Activated CD4-positive, alpha-beta T cell treated with anti-CD3 and anti-CD28 coated beads, Interleukin-2, Interleukin-4, amounts not matched to agents 100 ng/mL and 50 ng/mL, durations not matched to agents 16 hours and 8 hours (primary cell): ENCODE measurements at places on chromosomes 7 and 10.

GRCh38 chr10:80411267-80411668 is 2.9 kb downstream of the PRXL2A start:
- DNase-seq: no peak

DNA sequence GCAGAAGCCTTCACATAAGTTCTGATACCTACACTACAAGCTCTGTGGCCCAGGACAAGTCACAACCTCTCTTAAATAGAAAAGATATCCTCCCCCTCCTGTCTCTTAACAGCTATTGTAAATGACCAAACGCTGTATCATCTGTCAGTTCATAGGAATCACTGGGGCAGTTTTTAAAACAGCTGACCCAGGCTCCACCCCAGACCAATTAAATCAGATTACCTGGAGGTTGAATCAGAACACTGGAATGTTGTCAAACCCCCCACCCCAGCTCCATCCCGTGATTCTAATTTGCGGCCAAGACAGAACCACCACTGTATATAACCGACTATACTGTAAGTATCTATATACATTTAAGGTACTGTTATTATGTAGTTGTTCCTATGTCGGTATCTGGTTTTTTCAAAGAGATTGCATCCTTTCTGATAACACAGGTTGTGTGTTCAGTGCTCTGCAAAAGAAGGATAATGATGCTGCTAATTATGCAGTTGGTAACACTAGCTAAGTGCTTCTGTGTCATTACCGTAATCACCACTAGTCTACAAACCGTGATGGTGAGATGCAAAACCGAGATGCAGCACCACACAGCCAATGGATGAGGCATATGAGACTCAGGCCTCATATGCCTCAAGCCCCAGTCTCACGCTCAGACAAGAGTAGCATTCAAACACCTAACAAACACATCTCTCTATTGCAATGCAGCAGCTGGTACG is 47.4 kb downstream of the TNS3 start:
- DNase-seq: no peak

- DNase-seq: no peak
Measured at GRCh38 chr10:122018951-122019413, 30.0 kb downstream of the TACC2 start.

DNA sequence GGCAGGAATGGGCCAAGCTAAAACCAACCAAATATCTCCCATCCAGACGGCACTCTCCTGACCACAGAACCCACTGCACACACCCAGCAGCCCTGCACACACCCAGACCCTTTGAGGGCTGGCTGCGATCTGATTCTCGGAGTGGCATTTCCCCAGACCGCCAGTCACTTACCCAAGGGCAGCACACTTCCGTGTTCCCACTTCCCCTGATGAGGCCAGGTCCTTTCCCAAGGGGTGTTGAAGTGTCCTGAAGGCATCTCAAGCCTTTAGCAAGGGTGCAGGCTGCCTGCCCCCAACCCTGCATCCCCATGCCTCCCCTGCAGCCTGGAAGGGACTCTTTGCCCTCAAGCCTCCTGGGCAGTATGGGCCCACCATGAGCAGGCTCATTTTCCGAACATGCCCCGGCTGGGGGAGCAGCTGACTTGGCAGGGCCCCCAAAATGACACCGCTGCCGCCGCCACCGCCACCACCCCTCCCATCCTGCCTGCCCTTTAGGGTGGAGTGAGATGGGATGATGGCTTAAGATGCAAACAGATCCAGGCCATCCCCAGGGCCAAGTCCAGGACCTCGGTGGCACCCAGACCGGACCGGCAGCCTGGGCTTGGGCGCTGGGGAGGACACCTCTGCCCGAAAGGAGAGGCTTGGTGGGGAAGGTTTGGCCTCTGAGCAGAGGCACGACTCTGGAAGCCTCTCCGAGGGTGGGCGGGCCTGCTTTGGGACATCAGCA is 159.8 kb downstream of the NRF1 start:
- DNase-seq: no peak

DNA sequence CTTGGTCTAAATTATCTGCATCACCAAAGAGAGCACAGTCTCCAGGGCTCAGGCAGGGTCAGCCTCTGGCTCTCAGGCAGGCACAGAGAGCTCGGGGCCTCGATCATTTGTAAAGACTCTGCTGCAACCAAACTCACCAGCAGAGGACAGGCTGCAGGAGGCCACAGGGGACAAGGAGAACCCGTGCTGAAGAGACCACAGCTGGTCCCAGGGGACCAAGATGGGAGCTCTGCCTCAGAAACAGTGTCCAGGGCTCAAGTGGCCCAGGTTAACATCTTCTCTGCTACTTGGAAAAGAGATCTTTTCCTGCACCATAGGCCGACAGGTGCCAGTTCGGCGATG is 543.2 kb downstream of the PTPRN2 start:
- DNase-seq: no peak
